ENCODE measurements at places on chromosomes 2 and 18.
A peak's percentile ranks its signal among the peaks of the same experiment; 100 is the strongest.

- H3K4me1 ChIP-seq = no peaks in the 10 kb centered on the region
- no peak overlapping the region for H3K4me3 ChIP-seq
- no peaks in the 10 kb centered on the region for H3K27me3 ChIP-seq
- no peak overlapping the region for H3K27ac ChIP-seq
- H3K36me3 ChIP-seq = no peaks in the 10 kb centered on the region
These were observed 225.1 kb upstream of the TMEFF2 start for GRCh38 chr2:192419786-192420185.

GRCh38 chr18:75454022-75454795 lies 26.7 kb upstream of the SMIM21 start:
- H3K36me3 ChIP-seq = no peaks in the 10 kb centered on the region
- H3K4me1 ChIP-seq = no peaks in the 10 kb centered on the region
- H3K4me3 ChIP-seq = no peak overlapping the region
- DNase-seq = no peak

DNA sequence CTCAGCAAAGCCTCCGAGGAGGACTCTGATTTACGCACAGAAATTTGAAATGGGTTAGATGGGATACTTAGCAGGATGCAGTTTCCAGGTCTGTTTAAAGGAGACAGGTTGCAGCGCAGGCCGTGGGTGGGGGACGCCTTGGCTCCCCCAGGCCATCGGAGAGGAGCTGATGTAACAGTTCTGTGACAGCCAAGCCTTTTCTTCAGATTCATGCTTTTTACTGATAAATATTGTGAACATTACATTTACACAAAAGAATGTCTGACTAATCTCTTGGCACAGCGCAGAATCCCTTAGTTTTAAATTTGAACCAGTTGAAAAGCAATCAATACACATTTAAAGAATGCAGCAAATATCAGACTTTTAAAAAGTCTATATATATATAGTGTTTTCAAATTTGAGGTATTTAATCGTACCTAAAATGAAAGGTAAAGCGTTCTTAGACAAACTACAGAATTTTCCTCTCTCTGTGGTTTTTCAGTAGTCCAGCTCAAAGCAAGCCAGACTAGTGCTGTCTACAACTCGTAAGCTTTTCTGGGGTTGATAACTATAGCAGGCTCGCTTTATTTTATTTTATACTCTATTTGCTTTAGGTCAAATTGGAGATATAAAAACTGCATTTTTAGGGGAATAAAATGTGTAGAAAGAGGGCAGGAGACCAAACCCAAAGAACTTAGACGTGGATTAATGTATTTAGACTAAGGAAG lies 221.9 kb downstream of the PIEZO2 start:
- peaks cover 28% of the 10 kb centered on the region for H3K4me1 ChIP-seq
- peak overlapping the region; percentile 68 for H3K27ac ChIP-seq

DNA sequence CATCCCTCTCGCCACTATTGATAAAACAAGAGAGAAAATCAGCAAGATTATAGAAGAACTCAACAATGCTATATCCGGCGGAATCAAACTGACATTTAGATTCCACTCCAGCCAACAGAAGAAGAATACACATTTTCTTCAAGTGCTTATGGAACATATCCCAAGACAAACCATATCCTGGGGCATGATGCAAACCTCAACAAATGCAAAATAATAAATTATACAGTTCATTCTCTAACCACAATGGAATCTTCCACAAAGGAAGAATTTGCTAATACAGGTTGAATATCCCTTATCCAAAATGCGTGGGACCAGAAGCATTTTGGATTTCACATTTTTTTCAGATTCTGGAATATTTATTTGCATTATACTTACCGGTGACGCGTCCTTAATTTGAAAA lies 51.4 kb upstream of the YPEL5 start:
- DNase-seq = no peak
- H3K4me1 ChIP-seq = no peaks in the 10 kb centered on the region
- H3K4me3 ChIP-seq = no peak overlapping the region
- no peaks in the 10 kb centered on the region for H3K36me3 ChIP-seq

DNA sequence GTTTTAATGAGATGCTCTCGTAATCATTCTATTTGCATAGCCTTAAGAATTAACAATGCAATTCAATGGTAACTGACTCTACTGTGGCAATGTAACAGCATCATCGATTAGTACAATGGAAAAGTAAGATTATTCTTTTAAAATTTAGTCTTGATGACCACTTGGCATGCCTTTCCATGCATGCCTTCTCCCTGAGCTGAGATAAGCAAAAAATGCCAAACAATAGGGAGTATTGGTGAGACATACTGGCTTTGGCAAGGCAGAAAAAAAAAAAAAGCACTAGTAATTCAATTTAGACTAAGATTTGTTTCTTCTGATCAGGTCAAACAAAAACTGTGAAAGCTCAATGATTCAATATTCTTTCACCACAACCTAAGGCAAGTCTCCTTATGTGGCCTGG lies 110.8 kb upstream of the TRIB2 start:
- H3K27ac ChIP-seq = no peak overlapping the region
- no peaks in the 10 kb centered on the region for H3K27me3 ChIP-seq
- H3K36me3 ChIP-seq = no peaks in the 10 kb centered on the region
- H3K4me1 ChIP-seq = no peaks in the 10 kb centered on the region
- DNase-seq = no peak

DNA sequence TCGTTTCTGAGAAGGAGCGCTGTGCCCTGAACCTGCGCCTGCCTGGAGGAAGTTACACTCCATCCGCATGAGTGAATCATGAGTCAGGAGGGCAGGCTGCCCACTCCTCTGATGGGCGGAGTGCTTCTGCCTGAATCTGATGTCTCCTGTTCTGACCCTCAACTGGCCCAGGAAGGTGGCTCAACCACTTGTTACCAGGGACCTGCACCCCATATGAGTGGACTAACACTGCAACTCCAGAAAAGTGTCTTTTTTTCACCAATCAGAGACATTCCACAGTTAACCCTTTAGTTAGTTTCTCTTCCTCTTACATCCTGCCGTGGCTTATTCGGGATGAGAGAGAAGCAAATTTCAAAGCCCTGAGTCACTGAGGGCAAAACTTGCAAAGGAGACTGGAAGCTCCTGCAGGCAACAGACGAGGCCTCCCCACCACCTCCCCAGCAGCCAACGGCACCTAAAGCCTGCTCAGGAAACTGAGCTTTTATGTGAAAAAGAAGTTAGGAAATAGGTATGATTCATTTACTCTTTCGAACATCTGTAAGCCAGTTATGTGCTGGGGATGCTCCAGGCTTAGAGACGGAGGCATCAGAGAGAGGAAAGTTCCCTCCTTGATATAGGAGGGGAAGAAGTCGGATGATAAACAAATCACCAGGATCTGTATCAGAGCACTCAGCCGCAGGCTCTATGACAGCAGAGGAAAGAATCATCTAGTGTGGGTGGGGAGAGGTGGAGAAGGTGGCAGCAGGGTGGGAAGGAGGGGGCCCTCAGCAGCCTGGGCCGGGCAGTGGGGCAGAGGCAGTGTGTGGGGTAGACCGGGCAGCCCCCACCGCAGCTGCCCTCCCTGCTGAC lies 30.9 kb downstream of the MBP start:
- H3K27me3 ChIP-seq = no peaks in the 10 kb centered on the region
- H3K36me3 ChIP-seq = no peaks in the 10 kb centered on the region
- H3K4me3 ChIP-seq = no peak overlapping the region
- peak overlapping the region; percentile 82 for H3K27ac ChIP-seq
- peak; percentile 75 for DNase-seq

- no peaks in the 10 kb centered on the region for H3K27me3 ChIP-seq
- H3K27ac ChIP-seq = no peak overlapping the region
- H3K4me1 ChIP-seq = no peaks in the 10 kb centered on the region
These were observed 52.5 kb downstream of the AQP4 start for GRCh38 chr18:26813043-26813442.

DNA sequence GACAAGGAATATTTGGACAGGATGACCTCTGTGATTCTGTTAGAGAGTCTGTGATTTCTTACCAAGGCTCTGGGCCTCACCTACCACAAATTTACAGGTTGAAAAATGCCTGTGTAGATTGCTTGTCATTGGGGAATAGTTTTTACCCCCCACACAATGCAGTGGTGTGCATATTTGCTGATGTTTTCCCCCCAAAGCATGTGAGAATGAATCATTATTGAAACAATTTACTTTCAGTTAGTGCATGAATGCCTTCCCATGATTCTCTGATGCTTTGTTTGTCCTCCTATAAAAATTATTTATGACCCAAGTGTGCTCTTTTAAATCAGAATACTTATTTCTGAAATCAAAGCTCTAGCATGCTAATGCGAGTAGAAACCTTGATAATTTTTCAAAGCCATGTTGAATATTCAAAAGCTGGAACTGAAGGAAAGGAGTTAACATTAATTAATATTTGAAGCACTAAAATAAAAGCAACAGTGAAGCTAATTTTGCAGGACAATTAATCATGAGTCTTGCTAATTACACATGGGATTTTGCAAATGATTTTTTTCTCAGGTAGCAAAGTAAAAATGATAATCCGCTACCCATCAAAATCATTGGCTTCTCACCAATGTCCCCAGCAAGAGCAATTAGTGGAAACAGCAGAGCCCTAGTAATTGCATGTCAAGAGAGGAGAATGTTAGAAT lies 361.2 kb upstream of the HNRNPA3 start:
- DNase-seq = no peak
- no peaks in the 10 kb centered on the region for H3K4me1 ChIP-seq
- H3K4me3 ChIP-seq = no peak overlapping the region
- no peak overlapping the region for H3K27ac ChIP-seq

DNA sequence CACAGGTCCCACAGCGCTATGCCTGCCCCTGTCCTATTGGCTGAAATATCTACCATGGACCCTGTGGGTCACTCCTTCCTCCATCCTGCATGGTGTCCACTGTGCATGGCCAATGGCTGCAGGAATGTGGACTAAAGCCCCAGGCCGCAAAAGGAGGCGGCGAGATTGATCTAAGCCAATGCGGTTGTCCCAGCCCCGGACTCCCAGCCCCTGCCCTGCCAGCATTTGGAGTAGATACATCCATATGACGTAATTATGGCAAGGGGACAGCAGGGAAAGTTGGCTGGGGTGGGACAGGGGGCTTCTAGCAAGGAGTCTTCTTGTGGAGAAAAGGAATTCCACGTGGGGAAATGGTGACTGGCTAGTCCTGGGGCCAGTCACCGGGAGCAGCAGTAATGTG lies 11.4 kb upstream of the ZNF516 start:
- H3K27me3 ChIP-seq = no peaks in the 10 kb centered on the region
- no peaks in the 10 kb centered on the region for H3K36me3 ChIP-seq
- H3K4me3 ChIP-seq = no peak overlapping the region

DNA sequence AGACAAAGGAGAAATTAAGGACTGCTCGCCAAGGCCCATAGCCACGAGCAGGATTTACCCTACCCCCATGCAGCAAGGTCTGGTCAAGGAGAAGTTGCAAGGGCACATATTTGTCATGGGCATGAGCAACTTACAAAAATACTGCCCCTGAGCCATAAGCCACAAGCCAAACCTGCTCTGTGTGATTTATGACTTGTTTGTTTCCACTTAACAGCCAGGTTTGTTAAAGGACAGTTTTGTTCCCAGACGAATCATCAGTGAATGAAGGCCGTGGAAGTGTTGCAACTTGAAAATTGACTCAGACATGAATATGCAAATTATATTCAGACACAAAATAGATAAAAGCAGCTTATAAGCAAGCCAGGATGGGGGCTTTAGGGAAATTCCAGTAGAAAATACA lies 31.3 kb upstream of the EVA1A start:
- H3K27ac ChIP-seq = no peak overlapping the region
- no peak overlapping the region for H3K4me3 ChIP-seq
- no peaks in the 10 kb centered on the region for H3K4me1 ChIP-seq

DNA sequence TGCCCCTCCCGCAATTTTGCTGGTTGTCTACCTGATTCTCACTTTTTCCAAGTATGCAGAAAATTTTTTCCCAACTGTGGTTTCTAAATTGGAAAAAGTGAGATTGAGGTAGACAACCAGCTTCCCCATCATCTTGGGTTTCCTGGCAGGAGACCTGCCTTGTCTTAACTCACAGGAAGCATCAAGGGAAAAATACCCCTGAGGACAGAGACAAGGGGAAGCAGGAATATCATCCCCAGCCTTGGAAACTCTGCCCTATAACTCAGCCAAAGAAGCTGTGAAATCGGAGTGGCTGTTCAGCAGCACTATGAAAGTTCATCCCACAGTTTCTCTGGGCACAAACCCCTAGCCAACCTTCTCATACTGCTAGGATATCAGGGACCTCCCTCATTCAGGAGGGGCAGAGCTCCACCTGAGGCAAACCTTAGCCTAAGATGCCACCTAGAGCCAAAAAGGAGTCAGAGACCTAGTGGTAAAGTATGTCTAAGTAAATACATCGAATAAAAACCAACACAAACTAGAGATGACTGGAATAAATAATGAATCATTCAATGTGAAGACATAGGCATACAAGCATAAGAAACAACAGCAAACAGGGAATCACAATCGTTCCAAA lies 68.2 kb downstream of the ZSWIM2 start:
- H3K27ac ChIP-seq = no peak overlapping the region
- no peaks in the 10 kb centered on the region for H3K4me1 ChIP-seq
- H3K4me3 ChIP-seq = no peak overlapping the region
- DNase-seq = no peak
- H3K36me3 ChIP-seq = no peaks in the 10 kb centered on the region
- H3K27me3 ChIP-seq = no peaks in the 10 kb centered on the region

Measured in tibial nerve (tissue), 4 donors.